GM23338 (cell line): ENCODE measurements at places on chromosomes 12 and 14. TPM values are rescaled to one million over a fixed set of nuclear protein-coding genes. Genes with fewer than 3 reads are reported as not detected.

The CEBPE gene
- polyA plus RNA-seq: not detected in 2 replicates

The SLCO1A2 gene
- 9.7 and 10.2 TPM in 2 replicates for polyA plus RNA-seq

The KRT74 gene
- polyA plus RNA-seq: not detected in 2 replicates

The OVCH1 gene
- polyA plus RNA-seq: not detected in 2 replicates

The TC2N gene
- polyA plus RNA-seq: 10.0 and 10.9 TPM in 2 replicates

The TPH2 gene
- 0.54 and 0.94 TPM in 2 replicates for polyA plus RNA-seq

The BHLHE41 gene
- 2.9 and 3.3 TPM in 2 replicates for polyA plus RNA-seq

The DLGAP5 gene
- 92.7 and 117 TPM in 2 replicates for polyA plus RNA-seq

The CLEC7A gene
- 0.09 and 0.39 TPM in 2 replicates for polyA plus RNA-seq
